ENCODE measurements at places on chromosomes 7 and 10. TPM values are rescaled to one million over a fixed set of nuclear protein-coding genes. Genes with fewer than 3 reads are reported as not detected.

- DNase-seq: peak; percentile 24
- H3K4me3 ChIP-seq: no peak overlapping the region
These were observed 75.9 kb downstream of the MYL10 start for GRCh38 chr7:101553018-101553770.

DNA sequence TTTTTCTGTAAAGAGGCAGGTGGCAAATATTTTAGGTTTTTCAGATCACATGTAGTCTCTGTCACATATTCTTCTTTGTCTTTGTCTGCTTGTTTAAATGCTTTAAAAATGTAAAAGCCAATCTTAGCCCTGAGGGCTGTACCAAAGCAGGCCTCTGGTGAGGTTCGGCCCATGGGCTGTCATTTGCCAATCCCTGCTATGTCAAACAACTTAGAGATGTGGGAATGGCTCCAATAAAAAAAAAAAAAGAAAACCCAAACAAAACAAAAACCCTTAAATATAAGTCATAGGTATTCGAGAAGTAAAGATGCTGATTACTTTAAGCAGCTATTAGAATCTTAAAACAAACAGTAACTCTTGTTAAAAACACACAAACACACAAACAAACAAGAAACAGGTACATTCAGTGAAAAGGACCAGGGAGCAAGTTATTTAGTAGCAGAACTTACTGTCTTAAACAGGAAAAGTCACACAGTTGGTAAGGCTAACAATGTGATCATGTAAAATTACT lies 61.4 kb upstream of the NAMPT start:
- peaks cover 13% of the 10 kb centered on the region for H3K36me3 ChIP-seq
- no peaks in the 10 kb centered on the region for H3K27me3 ChIP-seq
- no peaks in the 10 kb centered on the region for H3K4me1 ChIP-seq
- H3K27ac ChIP-seq: no peak overlapping the region
- no peak for DNase-seq

Gene SLC18A3
- not detected for total RNA-seq

DNA sequence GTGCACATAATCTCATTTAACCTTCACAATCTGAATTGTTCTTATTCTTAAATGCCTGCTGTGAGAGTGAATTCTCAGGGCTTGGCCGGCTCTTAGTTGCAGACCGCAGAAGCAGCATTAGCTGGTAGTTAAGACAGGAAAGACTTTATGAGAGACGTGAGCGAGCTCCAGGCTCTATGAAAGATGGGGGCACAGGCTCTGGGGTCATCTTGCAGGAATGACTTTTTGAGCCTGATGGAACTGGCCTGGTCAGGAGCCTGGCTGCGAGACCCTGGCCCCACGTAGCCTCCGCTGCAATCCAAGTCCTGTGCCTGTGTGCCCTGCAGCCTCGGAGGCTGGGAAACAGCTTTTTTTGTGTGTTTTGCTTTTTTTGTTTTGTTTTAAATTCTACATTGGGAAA lies 958.8 kb upstream of the ZNF722 start:
- no peaks in the 10 kb centered on the region for H3K4me1 ChIP-seq
- no peaks in the 10 kb centered on the region for H3K27me3 ChIP-seq
- no peak overlapping the region for H3K27ac ChIP-seq
- H3K4me3 ChIP-seq: no peak overlapping the region

GRCh38 chr10:21526860-21527597 lies 1.5 kb upstream of the SKIDA1 start:
- H3K27me3 ChIP-seq: no peaks in the 10 kb centered on the region
- DNase-seq: peak; percentile 75
- peak overlapping the region; percentile 76 for H3K27ac ChIP-seq

DNA sequence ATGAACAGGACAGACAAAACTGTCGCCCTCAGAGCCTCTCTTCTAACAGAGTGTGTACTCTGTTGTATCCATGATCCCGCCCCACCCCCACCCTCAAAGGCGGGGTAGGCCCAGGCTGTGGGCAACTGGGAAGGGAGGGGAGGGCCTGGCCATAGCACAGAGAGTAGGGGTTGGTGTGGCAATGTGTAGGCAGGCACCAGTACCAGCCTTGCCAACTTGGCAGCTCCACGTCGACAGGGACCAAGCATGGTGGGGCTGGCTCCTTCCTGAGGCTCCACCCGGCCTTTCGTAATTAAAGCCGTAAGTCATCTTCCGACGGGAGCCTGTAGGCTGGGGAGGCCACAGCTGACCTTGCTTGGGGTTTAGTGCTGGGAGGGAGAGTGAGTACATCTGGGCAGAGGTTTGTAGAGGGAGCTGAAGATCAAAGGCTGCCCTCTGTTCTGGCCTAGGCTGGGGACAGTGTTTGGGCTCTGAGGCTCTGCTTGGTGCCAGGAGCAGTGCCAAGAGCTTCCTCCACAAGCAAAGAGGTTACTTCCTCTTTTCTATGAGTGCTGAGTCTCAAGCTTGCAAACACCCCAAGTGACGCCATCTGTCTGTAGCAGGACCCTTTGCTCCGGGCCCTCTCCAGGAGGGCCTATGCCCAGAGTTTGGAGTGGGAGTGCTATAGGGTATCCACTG lies 121.6 kb downstream of the C10orf105 start:
- no peak overlapping the region for H3K4me3 ChIP-seq
- H3K4me1 ChIP-seq: no peaks in the 10 kb centered on the region
- no peaks in the 10 kb centered on the region for H3K36me3 ChIP-seq
- DNase-seq: no peak
- H3K27ac ChIP-seq: no peak overlapping the region
- H3K27me3 ChIP-seq: no peaks in the 10 kb centered on the region

GRCh38 chr10:125153703-125154490 lies 6.5 kb downstream of the CTBP2 start:
- H3K36me3 ChIP-seq: peaks cover 23% of the 10 kb centered on the region
- peak overlapping the region; percentile 90 for H3K27ac ChIP-seq
- peaks cover 18% of the 10 kb centered on the region for H3K4me1 ChIP-seq
- no peaks in the 10 kb centered on the region for H3K27me3 ChIP-seq

- peaks cover 11% of the 10 kb centered on the region for H3K4me1 ChIP-seq
- H3K27me3 ChIP-seq: no peaks in the 10 kb centered on the region
- DNase-seq: no peak
- no peak overlapping the region for H3K4me3 ChIP-seq
These were observed 86.6 kb upstream of the C7orf33 start for GRCh38 chr7:148503900-148504487.

- no peak for DNase-seq
- peaks cover 98% of the 10 kb centered on the region for H3K36me3 ChIP-seq
- peaks cover 2% of the 10 kb centered on the region for H3K4me1 ChIP-seq
- peak overlapping the region; percentile 27 for H3K4me3 ChIP-seq
- no peak overlapping the region for H3K27ac ChIP-seq
These were observed 6.9 kb downstream of the HNRNPA2B1 start for GRCh38 chr7:26193432-26194207.

GRCh38 chr7:106747804-106748203 lies 86.8 kb upstream of the CCDC71L start:
- no peak overlapping the region for H3K4me3 ChIP-seq
- no peak overlapping the region for H3K27ac ChIP-seq
- no peaks in the 10 kb centered on the region for H3K36me3 ChIP-seq
- no peaks in the 10 kb centered on the region for H3K27me3 ChIP-seq
- DNase-seq: no peak

Gene ASB10
- total RNA-seq: not detected

DNA sequence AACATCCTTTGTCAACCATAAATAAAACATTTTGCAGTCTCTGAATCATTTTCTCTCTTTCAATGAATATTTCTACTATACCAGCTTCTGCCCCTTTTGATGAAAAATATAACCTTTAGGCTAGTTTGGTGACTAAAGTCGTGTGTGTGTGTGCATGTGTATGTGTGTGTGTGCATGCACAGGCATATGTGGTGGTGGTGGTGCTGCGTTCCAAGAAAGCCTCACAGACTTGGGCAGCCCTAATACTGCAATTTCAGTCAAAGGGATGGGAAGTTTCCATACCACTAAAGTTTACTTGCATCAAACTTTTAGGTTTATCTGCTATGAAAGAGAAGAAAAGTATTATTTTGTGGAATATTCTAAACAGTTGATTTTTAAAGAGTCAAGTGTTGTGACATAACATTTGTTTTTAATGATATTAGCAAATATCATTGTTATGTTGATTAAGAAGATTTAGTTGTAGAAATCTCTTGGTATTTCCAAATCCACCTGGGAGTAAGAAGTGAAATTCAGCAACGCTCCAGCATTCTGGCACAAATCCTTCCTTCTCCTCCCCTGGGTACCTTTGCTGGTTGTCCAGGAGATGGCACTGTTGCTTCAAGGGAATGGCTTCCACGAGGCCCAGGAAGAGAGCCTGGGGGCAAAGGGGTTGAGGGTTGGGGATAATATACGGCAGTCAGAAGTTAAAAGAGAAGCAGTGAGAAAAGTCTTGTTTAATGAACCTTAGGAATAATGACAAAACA lies 41.5 kb downstream of the ASB4 start:
- H3K27me3 ChIP-seq: no peaks in the 10 kb centered on the region
- peak; percentile 75 for DNase-seq
- H3K27ac ChIP-seq: no peak overlapping the region

GRCh38 chr10:47276576-47277351 lies 23.2 kb upstream of the GDF10 start:
- no peak for DNase-seq
- H3K36me3 ChIP-seq: peaks cover 2% of the 10 kb centered on the region
- H3K4me3 ChIP-seq: no peak overlapping the region
- H3K27ac ChIP-seq: no peak overlapping the region
- no peaks in the 10 kb centered on the region for H3K4me1 ChIP-seq

DNA sequence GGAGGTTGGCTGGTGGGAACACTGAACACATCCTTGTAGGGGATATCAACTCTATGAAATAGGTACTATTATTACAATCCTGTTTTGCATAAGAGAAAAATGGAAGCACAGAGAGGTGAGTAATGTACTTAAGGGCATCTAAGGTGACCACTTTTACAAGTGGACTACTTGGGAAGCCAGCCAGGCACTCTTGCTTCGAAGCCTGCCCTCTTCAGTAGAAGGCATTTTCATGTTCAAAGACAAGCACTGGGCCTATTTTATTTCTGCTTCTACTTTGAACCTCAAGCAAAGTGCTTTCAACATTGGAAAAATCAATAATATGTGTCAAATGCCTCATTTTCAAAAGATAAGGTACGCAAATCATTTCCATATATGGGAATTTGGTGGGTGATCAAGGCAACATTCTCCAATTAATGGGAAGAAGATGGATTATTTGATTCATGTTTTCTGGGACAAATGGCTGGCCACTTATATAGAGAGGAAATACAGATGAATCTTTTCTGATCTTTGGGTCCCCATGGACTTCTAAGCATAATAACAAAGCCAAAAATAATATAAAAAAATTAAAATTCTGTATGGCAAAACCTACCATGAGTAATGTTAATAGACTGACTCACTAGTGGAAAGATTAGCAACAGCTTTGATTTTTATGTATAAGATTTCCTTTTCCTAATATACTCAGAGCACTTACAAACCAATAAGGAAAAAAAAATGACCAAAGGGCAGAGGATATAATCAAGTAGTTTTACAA lies 270.2 kb downstream of the FRMD4A start:
- H3K36me3 ChIP-seq: peaks cover 2% of the 10 kb centered on the region
- H3K4me3 ChIP-seq: no peak overlapping the region
- H3K4me1 ChIP-seq: peaks cover 6% of the 10 kb centered on the region
- H3K27ac ChIP-seq: no peak overlapping the region

- no peak for DNase-seq
- H3K4me3 ChIP-seq: no peak overlapping the region
- H3K27ac ChIP-seq: no peak overlapping the region
- H3K36me3 ChIP-seq: no peaks in the 10 kb centered on the region
These were observed 570.4 kb upstream of the ANKRD30A start for GRCh38 chr10:36555036-36555435.

- H3K4me3 ChIP-seq: peak overlapping the region; percentile 34
- H3K27me3 ChIP-seq: no peaks in the 10 kb centered on the region
- H3K4me1 ChIP-seq: peaks cover 15% of the 10 kb centered on the region
- H3K36me3 ChIP-seq: peaks cover 35% of the 10 kb centered on the region
- DNase-seq: no peak
These were observed 32.0 kb downstream of the SND1 start for GRCh38 chr7:127683776-127684681.

GRCh38 chr7:25922296-25922695 lies 229.7 kb upstream of the NFE2L3 start:
- H3K36me3 ChIP-seq: no peaks in the 10 kb centered on the region
- H3K4me3 ChIP-seq: no peak overlapping the region
- H3K4me1 ChIP-seq: no peaks in the 10 kb centered on the region
- no peaks in the 10 kb centered on the region for H3K27me3 ChIP-seq
- no peak for DNase-seq

Gene STAMBPL1
- 4.6 TPM for total RNA-seq

Gene PIP
- total RNA-seq: not detected

Gene RAB18
- total RNA-seq: 82.5 TPM

- no peaks in the 10 kb centered on the region for H3K27me3 ChIP-seq
- no peak overlapping the region for H3K4me3 ChIP-seq
- no peak overlapping the region for H3K27ac ChIP-seq
- H3K36me3 ChIP-seq: no peaks in the 10 kb centered on the region
- peaks cover 3% of the 10 kb centered on the region for H3K4me1 ChIP-seq
These were observed 113.4 kb downstream of the PLXDC2 start for GRCh38 chr10:19929506-19930140.

DNA sequence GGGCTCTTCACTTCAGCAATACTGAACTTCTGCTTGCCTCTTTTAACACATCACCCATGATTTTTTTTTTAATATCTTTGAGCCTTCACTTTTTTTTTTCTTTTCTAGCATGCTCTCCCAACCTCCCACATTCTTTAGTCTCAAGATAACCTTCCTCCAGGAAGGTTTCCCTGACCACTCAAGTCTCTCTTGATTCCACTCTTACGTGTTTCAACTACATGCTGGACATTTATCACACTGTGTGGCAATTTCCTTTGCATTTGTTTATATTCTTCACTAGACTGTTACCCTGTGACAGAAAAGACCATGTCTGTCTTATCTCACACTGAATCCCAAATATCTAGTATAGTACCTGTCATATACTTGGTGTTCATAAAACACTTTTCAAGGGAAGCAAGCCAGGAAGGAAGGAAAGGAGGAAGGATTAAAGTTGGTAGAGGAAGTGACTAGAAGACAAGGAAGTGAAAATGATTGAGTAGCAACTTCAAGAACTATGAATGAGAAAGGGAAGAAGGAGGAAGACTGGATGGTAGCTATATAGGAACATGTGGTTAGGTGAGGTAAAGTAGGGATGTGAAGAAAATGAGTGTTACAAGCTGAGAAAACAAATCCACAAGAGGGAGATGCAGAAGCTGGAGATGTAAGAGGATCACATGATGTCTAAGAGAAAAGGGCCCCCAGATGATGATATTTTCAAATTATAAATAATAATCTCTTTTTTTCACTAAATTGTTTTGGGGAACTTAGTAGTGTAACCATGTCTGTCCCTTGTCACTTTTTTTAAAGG lies 40.4 kb downstream of the IFIT5 start:
- DNase-seq: no peak
- H3K36me3 ChIP-seq: no peaks in the 10 kb centered on the region
- no peak overlapping the region for H3K27ac ChIP-seq
- H3K4me3 ChIP-seq: no peak overlapping the region
- H3K27me3 ChIP-seq: no peaks in the 10 kb centered on the region
- no peaks in the 10 kb centered on the region for H3K4me1 ChIP-seq

Gene ARHGEF35
- 19.2 TPM for total RNA-seq

- no peak overlapping the region for H3K4me3 ChIP-seq
- peaks cover 2% of the 10 kb centered on the region for H3K36me3 ChIP-seq
- no peak overlapping the region for H3K27ac ChIP-seq
- peaks cover 3% of the 10 kb centered on the region for H3K4me1 ChIP-seq
- no peaks in the 10 kb centered on the region for H3K27me3 ChIP-seq
- no peak for DNase-seq
These were observed 23.4 kb downstream of the CHRM2 start for GRCh38 chr7:136891850-136892249.

Gene ARHGAP12
- 34.3 TPM for total RNA-seq
